ENCODE measurements at places on chromosomes 7 and 10.

DNA sequence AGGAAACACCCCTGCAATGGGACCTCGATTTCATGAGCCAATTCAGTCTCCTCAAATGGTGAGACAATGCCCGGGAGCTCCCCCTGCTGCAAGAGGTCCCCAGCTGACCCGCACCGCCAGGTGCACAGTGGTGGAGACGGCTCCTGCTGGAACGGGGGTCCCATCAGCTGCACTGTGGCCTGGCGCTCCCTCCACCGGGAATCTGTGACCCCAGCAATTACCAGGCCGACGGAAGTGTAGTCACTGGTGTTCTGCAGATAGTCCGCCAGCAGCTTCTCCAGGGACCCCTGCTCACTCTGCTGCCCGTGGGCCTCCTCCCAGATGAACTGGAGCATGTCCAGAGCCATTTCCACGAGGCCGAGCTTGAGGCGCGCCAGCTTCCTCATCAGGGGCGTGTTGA lies 64.9 kb upstream of the NKX6-2 start:
- no peak for DNase-seq

- no peak for DNase-seq
Observed at GRCh38 chr10:122647383-122647968, 52.2 kb downstream of the C10orf120 start.

GRCh38 chr10:17547060-17547459 lies 70.1 kb downstream of the HACD1 start:
- no peak for DNase-seq

DNA sequence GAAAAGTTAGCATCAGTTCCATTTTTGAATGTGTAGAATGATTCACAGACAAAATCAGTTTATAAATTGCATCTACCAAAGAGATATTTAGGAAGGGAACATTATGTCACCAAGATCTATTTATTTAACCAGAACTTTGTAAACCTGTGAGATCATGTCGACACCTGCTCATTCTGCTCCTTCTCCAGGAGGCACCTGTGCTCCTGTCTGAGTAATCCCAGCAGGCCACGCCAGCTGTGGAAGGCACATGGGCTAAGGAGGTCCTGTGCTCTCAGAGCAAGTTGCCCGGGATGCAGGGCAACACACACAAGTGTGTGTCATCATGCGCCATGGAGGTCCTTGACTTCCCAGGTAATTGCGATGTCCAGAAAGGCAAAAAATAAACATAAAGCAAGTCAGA lies 45.5 kb upstream of the ADARB2 start:
- no peak for DNase-seq
